ENCODE measurements at places on chromosomes 6 and 20. TPM values are rescaled to one million over a fixed set of nuclear protein-coding genes. Genes with fewer than 3 reads are reported as not detected.

ABRACL gene
- total RNA-seq: 111 TPM

HM13 gene
- 63.9 TPM for total RNA-seq

ARG1 gene
- total RNA-seq: not detected

KIF25 gene
- total RNA-seq: 0.15 TPM

PDE10A gene
- total RNA-seq: 1.6 TPM

KCNS1 gene
- total RNA-seq: 0.18 TPM

CGA gene
- not detected for total RNA-seq

PSORS1C1 gene
- not detected for total RNA-seq

SNTA1 gene
- total RNA-seq: 6.0 TPM

KCNK16 gene
- total RNA-seq: not detected

RAET1G gene
- not detected for total RNA-seq

CCN2 gene
- 8.3 TPM for total RNA-seq

CALHM4 gene
- total RNA-seq: not detected

- no peak for DNase-seq
These were observed 89.3 kb downstream of the RIN2 start for GRCh38 chr20:19847383-19847782.

DNA sequence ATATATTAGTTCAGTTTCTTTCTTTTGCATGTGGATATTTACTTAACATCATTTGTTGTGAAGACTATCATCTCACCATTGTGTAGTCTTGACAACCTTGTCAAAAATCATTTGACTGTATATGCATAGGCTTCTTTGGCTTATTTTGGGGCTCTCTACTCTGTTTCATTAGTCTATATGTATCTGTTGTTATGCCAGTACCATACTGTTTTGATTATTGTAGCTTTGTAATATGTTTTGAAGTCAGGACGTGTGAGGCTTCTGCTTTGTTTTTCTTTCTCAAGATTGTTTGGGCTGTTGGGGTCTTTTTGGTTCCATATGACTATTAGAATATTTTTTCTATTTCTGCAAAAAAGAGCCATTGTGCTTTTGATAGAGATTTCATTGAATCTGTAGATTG lies 288.2 kb upstream of the RNF217 start:
- DNase-seq: no peak

GRCh38 chr6:93919365-93919764 lies 500.0 kb upstream of the EPHA7 start:
- DNase-seq: no peak

DNA sequence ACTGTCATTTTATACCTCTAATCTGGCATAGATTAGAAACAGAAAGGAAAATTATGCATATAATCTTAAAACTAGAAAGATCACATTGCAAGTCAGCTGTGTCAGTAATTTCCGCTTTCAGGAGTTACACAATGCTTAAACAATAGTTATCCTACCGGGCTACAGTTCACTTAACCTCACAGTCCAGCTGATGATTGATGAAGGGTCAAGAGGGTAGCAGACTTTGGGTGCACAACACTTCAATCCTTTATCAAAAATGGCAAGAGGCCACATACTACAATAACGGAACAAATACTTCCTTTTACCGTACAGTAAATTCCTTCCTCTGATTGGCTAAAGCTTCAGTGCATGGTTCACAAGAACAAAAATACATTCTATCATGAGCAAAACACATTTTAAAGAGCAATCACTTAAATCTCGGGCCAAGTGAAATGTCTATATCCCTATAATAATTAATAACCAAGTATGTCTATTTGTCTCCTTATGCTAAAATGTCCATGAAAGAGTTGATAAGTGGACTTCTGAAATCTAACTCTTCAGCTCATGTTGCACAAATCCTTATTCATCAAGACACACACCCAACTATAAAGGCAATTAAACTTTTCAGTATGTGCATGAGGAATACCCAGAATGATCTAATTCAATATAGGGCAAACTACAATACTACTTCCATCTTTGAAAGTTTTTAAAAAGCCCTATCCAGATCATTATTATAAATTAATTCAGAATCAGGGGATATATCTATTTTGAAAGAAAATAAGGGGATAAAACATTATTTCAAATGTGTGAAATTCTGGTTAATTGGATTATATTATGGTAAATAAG lies 76.8 kb downstream of the HIVEP2 start:
- no peak for DNase-seq

DNA sequence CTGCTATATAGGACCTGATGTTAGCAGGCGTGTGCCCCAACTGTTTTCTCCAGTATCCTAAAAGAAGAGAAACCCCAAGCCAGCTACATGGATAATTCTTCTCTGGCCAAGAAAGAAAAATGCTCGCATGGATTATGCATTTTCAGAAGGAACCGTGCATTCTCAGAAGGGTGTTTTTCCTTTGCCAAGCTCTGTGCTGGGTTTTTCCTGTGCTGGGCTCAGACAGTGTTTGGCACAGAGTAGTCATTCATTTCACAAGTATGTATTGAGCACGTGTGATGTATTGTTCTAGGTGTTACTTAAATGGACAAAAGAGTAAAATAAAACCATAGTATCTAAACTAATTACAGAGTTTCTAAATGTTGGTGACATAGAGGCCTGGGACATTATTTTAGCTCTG lies 62.7 kb upstream of the ZNF133 start:
- DNase-seq: no peak

DNA sequence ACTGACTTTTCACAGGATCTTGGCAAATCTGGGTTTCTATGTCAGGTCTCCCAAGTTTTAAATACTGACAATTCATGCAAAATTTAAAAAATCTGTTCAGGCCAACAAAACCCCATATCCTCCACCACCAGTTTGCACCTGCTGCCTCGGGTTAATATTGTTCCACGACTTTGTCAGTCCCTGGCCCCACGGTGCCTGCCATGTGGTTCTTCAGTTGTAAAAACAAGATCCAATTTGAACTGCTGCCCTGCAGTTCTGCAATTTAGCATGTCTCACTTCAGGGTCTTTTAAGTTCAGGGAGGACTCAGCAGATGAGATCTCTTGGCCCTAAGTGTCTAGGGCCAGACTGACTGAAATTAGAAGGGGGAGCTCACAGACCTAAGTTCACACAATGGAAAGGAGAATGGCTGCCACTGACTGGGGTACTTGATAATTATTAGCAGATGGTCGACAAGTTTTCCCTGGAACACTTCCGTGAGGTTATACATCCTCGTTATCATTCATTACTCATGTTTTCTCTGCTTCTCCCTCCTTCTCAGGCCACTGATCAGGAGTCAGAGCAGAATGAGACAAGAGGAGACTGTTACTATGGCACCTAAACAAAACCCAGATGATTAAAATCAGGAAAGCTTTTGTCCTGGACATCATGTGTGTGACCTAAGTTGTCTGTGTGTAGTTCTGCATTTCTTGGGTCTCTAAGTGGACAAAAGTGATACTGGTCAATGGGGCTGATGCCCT lies 223.6 kb downstream of the KIF16B start:
- DNase-seq: no peak

DNA sequence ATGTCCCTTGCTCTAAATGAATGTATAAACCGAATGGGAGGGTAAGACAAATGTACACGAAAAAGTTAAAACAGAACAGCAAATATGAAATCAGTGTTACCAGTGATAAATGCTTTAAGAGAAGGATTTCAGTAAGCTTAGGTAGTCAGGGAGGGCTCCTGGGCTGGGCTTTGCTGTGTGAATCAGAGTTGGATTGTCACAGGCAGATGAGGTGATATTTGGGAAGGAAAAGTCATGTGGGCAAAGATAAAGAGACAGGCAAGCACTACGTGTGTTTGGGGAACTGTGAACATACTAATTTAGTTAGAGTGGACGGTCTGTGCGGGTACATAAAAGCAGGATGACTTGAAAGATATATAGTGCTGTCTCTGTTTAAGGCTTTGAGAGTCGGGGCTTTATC lies 114.8 kb downstream of the CRYBG1 start:
- DNase-seq: no peak

DNA sequence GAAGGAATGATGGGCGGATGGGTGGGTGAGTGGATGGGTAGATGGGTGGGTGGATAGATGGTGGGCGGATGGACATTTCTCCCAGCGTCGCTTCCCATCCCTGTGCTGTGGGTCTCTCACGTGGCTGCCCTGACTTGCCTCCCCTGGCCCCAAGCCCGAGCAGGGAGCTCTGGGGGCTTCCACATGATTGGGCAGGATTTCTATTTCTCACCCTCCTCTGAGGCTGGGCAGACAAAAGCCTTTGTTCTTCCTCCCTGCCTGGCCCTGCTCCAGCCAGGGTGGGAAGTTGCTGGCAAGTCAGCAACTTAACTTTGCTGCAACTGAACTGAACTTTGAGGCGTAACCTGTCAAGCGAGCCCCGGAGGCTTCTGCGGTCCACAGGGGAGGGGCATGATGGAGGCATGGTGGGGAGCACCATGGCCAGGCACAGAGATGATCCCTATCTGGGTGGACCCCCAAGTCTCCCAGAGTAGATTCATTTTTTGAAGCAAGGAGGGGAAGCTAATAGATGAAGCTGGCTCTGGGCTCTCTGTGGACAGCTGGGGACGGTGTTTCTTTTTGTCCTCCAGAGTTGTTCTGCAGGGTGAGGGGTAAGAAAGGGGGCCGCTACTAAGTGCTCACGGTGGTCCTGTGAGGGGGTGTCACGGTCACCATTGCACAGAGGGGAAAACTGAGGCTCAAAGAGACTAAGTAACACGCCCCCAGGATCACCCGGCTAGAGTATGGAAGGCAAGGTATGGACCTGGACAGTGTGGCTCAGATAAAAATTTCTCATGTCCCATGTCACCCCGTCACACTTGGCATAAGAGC lies 140.1 kb downstream of the CEBPB start:
- DNase-seq: no peak

- DNase-seq: no peak
These were observed 84.5 kb upstream of the LRFN2 start for GRCh38 chr6:40671694-40672050.

DNA sequence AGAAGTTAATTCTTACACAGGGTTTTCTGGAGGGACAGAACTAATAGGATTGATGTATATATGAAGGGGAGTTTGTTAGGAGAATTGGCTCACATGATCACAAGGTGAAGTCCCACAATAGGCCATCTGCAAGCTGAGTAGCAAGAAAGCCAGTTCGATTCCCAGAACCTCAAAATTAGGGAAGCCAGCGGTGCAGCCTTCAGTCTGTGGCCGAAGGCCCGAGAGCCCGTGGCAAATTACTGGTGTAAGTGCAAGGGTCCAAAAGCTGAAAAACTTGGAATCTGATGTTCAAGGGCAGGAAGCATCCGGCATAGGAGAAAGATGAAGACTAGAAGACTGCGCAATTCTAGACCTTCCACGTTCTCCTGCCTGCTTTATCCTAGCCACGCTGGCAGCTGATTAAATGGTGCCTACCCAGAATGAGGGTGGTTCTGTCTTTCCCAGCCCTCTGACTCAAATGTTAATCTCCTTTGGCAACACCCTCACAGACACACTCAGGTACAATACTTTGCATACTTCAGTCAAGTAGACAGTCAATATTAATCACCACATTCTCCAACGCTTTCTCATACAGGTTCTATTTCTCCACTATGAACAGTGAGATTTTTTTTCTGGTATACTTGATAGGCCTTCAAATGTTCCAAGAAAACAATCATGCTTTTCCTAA lies 357.0 kb downstream of the LAMA2 start:
- no peak for DNase-seq

GRCh38 chr6:53188833-53189232 lies 40.2 kb upstream of the GCM1 start:
- no peak for DNase-seq

- DNase-seq: no peak
These were observed 66.5 kb downstream of the ZMYND8 start for GRCh38 chr20:47290008-47290407.

DNA sequence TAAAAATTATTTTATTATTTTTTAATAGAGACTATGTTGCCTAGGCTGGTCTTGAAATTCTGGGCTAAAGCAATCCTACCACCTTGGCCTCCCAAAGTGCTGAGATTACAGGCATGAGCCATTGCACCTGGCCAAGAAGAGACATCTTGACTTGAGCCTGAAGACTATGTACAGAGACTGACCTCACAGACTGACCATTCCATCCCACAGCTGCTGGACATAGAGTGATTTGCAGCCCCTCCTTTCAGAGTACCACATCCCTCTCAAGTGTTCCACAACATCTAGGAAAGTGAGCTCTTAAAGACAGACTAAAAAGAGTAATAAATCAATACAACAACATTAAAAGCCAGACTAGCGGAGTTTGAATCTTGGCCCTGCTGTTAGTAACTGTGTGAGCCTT lies 39.0 kb downstream of the RNF8 start:
- no peak for DNase-seq

DNA sequence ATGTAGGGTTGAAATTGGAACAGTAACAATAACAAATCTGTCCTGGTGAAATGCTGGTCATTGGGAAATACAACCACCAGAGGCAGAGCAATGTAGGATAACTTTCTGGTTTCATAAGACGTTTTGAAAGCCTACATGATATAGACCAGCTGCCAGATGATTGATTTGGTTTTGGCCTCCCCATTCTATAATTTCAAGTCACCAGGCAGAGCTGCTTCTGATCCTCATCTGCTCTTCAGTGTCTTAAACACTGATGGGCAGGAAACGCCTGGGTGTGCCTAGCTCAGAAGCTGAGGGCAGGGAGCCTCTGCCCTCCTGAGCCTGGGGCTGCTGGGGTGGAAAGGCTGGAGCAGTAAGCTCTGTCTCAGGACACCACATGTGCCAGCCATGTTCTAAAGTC lies 24.5 kb downstream of the DHX35 start:
- DNase-seq: no peak

DNA sequence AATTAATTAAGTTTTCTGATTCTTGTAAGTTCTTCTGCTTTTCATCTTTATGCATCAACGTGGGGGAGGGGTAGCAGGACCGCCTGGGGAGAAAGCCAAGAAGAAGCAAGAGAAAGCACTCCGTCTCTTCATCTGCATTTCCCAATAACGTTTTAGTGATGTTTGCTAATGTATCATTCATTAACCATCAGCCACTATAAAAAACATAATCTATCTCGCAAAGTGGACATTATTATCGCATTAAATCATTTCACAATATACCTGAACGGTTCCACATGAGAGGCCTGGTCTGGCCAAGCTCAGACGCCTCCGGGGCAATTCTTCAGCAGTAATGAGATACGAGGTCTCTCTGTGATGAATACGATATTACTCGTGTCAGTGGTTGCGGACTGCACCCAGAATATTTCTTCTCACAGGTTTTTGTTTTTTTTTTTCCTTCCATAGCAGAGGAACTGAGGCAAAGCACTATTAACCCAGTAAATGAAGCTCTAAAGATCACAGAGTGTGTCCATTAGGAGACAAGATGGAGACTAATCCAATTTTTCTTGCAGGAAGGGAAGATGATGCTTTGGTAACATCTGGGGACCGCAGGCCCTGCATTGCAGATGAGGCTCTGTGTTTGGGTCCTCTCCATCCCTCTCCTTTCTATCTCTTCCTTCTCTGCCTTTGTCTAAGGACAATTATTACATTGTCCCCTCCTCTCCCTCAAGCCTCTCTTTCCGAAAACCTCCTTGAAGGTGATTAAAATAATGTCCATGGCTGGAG lies 156.1 kb downstream of the SLC35B3 start:
- no peak for DNase-seq

DNA sequence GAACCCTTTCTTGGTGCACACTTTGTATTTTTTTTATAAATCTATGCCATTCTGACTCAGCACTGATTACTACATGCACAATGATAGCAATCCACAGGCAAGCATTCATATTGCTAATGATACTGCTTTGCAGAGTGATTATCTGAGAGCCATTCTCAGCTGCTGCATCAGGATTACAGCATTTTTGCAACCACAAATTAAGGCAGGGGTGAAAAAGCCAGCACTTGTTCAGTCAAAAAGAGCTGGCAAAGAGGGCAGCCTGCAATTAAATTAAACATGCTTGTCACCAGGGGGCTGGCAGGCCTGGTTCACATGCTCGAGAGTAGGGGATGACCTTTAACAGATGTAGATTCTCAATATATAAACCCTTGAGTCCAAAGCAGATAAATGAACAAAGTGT lies 40.7 kb upstream of the SLC17A4 start:
- DNase-seq: no peak

GRCh38 chr6:158160932-158161539 lies 7.0 kb downstream of the SERAC1 start:
- DNase-seq: no peak

Data from H7 (cell line).